Uterine smooth muscle cell (primary cell): ENCODE measurements at places on chromosomes 16 and 17. TPM values are rescaled to one million over a fixed set of nuclear protein-coding genes. Genes with fewer than 3 reads are reported as not detected.

The KRTAP2-2 gene
- total RNA-seq, result not detected in 2 replicates

The ANKRD40CL gene
- total RNA-seq, result not detected in 2 replicates

The KRT32 gene
- total RNA-seq, result not detected in 2 replicates

The TBC1D3C gene
- not detected in 2 replicates for total RNA-seq
